ENCODE measurements at places on chromosomes 2 and 18.

DNA sequence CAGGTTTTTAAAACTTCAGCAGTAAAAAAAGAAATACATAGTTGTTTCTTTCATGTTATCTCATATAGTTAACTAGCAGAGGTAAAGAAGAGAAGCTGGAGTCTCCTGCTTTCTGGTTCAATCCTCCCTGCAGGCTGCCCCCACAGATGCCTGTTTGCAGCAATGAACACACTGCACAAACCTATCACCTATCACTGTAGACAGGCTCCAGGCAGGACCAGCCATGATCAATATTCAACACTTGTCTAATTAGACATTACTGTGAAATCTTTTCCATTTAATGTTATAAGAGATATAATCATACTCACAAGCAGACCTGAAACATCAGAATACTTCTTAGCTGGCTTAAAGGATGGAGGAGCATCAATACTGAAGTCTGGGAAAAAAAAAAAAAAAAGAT, 19.8 kb downstream of the INO80C start:
- no peak for DNase-seq

- no peak for DNase-seq
Observed at GRCh38 chr2:128386066-128386465, 67.4 kb upstream of the HS6ST1 start.

DNA sequence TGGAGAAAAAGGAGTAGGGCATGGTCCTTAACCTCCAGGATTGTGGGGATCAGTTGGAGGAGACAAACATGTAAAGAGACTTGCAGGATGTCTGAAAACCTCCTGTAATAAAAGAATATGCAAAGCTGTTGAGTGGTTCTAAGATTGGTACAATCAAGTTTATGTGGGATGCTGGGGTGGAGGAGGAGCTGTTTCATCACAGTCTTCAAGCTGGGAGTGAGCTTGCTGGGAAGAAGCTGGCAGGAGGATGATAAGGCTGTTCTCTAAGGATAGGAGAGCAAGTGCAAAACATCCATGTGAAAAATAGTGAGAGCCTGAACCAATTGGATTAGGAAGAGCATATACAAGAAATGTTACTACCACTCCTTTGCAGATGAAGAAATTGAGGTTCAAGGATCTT, 161.9 kb upstream of the CRIM1 start:
- DNase-seq: no peak

DNA sequence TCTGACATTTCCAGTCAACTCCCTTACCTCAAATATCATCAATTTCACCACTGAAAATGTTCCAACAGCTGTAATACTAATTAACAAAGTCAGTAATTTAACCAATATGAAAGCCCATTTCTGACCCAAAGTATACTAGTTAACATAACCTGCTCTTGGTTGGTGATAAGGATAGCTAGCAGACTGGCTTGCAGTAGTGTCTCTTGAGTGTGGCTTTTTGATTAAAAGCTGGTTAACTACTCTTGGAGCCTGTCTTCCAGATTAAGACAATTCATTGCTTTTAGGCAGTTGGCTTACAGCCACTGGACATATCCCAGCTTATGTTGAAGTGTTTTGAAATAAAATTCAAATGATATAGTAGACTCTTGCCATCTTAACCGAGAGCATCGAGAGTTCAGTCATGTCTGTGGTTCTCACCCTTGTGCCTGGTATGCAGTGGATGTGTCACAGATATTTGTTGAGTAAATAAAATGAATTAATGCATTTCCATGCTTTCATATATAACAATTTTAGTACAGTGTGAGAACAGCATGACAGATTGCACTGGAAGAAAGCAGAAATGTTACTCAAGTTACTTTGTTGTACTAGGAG, 158.1 kb downstream of the TANC1 start:
- no peak for DNase-seq

DNA sequence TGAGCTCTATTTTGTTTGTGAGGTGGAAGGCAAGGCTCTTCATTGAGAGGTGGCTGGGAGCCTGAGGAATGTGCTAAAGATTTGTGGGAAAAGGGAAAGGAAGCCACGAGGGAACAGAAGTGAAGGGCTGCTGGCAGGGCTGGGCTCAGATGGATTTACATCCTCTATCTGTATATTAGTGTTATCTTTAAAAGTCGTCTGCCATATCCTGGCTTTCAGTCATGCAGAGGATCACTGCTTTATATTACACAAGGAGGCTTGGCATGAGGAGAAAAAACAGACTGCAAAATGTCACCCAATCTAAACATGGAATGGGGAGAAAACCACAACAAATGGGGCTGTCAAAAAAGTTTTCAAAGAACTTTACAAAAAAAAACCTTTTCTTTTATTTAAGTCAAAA, 434.4 kb downstream of the HRH4 start:
- no peak for DNase-seq

DNA sequence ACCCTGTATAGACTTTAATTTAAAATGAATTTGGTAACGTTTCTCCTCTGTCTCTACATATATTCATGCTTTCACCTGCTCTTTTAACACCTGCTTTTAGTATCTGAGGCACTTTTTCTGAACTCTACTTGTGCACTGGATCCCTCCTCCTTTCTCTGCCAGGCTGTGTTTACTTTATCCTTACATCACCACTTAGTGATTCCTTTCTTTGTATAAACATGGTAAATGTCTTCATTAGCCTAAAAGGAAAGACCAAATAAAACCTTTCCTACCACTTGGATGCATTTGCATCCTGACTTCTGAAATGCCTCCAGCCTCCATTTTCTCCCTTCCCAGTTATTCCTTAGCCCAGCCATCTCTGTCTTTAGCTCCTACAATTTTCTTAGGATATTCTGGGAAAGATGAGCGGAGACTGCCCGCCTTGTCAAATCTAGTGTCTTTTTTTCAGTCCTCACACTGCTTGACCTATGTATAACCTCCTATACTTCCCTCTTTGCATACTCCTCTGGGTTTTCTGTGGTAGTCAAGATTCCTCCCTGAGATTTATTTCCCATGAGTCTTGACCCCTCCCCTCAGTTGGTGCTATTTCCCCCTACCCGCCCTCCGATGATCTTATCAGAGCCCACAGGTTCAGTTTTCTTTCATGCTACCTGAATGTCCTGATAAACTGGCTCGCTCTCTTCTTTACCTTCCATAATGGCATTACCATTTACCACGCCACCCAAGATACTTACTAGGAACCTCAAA, 44.8 kb downstream of the REL start:
- DNase-seq: no peak

- no peak for DNase-seq
Observed at GRCh38 chr2:23327416-23327815, 57.6 kb upstream of the KLHL29 start.

DNA sequence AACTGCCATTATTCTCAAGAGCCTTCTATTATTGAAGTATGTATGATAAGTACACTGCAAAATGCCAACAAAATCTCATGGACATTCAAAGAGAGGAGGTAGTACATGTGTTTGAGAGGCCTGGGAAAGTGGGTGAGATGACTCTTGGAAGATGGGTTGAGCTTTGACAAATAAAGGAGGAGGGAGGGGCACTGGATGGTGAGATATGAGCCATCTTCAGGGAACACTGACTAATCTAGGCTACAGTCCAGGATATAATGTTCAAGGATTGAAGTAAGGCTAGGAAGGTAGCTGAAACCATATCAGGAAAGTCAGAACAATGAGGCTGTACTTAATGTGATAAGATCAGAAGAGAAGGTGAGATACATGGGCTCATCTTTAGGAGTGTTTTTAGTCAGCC, 559.7 kb downstream of the ZEB2 start:
- no peak for DNase-seq

GRCh38 chr2:168686452-168687191, 115.8 kb upstream of the NOSTRIN start:
- no peak for DNase-seq

DNA sequence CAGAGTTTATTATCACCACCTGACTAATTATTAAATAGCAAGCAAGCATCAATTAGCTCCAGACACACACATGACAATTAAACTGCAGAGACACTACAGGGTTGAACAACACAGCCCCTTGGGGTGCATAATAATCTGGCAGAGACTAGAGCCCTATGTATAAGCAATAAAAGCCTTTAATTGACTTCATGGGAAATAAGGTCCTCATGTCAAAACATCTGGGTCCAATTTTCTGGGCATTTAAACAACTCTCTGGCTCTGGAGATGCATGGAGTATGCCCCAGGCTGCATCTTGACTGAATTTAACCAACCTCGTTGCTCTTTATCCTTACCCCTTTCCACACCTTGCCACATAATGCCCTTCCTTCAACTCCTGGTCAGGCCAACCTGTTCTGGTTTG, 270.7 kb upstream of the THUMPD2 start:
- no peak for DNase-seq

DNA sequence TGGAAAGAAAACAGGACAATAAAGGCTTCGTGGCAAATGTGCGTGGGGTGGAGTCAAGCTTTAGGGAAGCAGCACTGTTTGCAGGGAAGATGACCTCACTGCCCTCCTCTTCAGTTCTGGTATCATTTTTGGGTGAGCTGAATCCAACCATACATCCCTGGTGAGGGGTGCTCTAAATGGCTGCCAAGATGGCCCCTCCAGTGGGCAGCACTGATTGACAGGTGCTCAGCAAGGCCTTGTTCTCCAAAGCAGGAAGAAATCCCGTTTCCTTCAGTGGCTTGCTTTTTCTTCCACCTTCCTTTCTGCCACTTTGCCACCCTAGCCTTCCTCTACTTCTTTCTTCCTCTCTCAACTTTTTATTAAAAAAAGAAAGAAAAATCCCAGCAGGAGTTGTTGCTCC, 132.8 kb upstream of the SP5 start:
- DNase-seq: no peak

- no peak for DNase-seq
Observed at GRCh38 chr2:223759569-223760430, 77.6 kb downstream of the AP1S3 start.

DNA sequence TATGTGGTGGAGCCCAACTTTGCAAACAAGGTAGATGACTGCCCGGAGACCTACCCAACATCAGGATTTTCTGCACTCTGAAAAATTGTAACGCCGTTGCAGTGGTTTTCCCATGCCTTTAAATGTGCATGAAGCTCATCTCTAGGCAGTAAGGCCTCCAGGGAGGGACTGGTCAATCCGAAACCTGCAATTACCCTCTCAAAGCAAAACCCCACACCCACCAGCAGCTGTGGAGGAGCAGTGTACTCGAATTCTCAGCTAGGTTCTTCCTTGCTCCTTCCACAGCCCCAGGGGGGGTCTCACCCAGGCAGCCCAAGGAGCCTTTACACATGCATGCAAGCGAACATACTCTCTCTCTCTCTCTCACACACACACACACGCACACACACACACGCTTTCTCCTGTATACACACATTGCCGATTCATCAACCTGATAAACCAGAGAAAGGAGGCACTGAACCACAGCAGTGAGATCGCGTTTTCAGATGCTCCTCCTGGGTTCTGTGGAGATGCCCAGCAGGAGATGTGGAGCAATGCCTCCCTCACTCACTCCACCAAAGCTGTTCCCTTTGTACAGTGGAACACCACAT, 109.2 kb downstream of the VIT start:
- no peak for DNase-seq

- no peak for DNase-seq
Observed at GRCh38 chr2:169683425-169684134, 10.6 kb downstream of the CFAP210 start.

DNA sequence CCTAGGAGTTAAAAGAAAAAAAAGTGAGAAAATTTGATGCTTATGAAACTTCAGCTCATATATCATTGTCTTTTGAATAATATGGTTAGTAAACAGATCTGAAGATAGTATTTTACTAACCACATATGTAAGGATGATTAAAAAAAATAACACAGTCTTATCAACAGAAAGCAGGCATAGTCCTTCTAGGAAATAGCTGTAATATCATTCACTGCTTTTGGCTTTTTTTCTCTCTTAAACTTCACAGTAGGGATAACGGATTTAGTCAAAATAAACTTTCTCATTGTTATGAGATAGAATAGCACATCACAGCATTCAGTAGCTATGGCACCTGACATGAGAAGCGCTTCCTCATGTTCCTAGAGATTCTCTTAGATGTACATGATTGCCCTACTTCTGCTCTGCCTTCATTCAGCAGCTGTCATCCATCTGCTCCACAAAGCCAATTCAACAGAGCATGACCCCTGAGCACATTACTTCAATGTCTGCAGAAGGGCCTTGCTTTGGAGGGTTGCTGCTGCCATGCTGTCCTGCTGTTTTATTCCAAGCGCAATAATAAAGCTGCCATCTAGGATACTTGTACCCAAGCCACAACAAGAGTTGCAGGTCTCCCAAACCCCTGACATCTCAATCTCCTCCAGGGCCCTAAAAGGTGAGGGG, 67.0 kb downstream of the TTC21B start:
- DNase-seq: no peak

DNA sequence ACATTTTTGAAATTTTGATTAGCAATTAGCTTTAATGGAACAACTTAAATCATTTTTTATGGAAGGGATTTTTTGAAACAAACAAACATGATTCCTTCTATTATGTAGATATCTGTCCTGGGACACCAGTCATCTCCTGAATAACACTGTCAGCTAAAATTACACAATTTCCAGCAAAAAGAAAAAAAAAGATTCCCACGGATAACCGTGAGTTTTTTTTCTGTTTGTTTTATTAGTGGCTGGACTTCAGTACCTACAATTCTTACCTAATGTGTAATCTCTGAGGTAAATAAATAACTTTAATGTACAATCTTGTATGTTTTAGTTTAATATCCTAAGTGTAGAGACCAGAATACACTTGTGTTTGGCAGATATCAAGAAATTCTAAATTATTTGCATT, 126.6 kb upstream of the KYNU start:
- no peak for DNase-seq

DNA sequence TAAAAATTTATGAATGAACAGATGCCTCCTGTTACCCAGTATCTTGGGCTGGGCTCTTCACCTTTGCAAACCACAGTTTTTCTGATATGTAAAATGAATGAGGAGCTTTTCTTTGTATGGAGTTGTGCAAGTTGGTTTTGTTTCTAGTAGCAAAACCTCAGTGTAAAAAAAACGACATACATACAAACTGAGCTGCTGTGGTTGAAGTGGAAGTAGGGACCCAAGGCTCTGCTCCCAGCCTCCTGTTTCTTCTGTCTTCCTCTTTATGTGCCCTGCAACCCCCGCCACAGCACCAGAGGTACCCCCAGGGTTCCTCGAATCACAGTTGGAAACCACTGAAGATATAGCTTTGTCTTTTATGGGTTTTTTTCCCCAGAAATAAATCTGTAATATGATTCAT, 118.1 kb downstream of the MYO1B start:
- no peak for DNase-seq

GRCh38 chr2:214515111-214515510, 104.3 kb downstream of the VWC2L start:
- no peak for DNase-seq

DNA sequence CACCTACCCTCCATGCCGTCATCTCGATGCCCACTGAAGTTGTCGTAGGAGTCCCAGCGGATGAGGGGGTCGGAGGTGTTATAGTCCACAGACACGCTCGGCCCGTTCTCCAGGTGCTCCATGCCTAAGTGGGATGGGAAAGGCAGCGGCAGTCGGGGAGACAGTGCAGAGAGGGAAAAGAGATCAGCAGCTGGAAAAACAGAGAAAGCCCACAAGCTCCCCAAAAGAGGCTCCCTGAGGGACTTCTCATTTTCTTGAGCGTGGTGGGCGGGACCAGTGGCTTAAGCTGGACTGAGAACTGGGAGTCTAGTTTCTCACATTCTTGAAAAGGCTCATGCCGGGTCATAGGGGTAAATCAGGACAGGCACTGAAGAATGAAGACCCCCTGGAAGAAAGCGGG, 121.9 kb downstream of the TNS1 start:
- no peak for DNase-seq

- peak; percentile 1 for DNase-seq
Observed at GRCh38 chr18:68735483-68736343, 20.8 kb upstream of the TMX3 start.

GRCh38 chr2:9422321-9423099, 818 bp downstream of the ITGB1BP1 start:
- DNase-seq: no peak
